Stimulated activated CD8-positive, alpha-beta memory T cell treated with anti-CD3 and anti-CD28 coated beads, Interleukin-7, amount 100 ng/mL, for 24 hours (primary cell): ENCODE measurements at places on chromosomes 16 and 17.

GRCh38 chr16:89395150-89396142, 94.9 kb downstream of the ANKRD11 start:
- DNase-seq = no peak

GRCh38 chr16:64809876-64810629, 311.8 kb downstream of the CDH11 start:
- no peak for DNase-seq

- DNase-seq = no peak
These were observed 4.6 kb downstream of the PTGES3L start for GRCh38 chr17:42975265-42975664.

DNA sequence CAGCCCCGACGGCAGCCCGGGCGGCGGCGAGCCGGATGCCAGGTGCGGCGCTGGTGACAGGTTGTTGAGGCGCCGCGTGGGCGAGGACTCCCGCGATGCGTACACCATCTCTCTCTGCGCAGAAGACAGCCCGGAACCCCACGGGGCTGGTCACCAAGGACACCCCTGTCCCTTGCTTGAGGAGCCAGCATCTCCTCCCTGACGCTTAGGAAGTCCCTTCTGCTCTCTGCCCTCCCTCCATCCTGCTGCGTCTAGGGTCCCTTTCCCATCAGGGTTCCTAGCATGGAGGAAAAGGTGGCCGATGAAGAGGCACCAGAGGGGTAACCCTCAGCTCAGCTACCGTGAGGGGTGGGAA, 43.6 kb downstream of the SRCIN1 start:
- DNase-seq = no peak

DNA sequence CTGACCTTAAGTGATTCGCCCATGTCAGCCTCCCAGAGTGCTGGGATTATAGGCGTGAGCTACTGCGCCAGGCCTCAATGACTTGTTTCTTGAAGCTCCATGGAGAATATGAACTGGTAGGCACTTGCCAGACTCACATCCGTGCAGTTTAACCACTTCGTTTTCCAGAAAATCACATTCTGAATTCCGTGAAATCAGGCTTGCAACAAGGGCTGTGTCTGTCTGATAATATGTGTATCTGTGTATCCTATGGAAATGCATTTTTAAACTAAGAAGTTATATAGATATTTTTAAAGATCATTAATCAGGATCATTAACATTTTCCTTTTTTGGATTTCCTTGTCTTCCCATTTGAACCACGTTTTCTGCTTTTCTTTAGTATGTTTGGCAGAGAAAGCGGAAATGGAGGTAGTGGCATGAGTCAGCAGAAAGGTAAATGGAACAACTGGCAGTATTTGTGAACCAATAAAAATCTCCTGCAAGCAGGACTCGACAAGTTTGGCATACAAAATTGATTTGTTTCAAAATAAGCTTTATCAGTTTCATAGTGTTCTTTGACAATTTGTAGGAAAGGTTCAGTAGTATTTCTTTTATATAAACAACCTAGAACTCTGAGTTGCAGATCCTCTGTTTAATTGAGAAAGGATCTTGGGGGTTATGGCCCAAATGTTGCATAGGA, 33.0 kb downstream of the USP10 start:
- DNase-seq = no peak

DNA sequence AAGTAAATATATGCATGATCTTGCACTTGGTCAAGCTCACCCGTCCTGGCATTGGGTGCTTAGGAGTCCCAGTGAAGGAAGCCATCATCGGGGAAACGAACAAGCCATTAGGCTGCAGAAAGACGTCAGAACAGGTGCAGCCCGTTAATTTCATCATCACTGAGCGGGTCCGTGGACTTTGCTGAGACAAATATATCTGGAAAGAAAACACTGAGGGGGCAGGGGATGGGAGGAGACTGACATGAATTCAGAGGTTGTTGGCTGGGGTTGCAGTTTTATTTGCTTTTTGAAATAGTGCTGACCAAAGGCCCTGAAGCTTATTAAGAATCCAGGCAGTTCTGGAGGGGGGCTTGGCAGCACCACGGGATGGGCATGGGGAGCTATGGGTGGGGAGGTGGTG, 207.2 kb downstream of the ENGASE start:
- DNase-seq = no peak

DNA sequence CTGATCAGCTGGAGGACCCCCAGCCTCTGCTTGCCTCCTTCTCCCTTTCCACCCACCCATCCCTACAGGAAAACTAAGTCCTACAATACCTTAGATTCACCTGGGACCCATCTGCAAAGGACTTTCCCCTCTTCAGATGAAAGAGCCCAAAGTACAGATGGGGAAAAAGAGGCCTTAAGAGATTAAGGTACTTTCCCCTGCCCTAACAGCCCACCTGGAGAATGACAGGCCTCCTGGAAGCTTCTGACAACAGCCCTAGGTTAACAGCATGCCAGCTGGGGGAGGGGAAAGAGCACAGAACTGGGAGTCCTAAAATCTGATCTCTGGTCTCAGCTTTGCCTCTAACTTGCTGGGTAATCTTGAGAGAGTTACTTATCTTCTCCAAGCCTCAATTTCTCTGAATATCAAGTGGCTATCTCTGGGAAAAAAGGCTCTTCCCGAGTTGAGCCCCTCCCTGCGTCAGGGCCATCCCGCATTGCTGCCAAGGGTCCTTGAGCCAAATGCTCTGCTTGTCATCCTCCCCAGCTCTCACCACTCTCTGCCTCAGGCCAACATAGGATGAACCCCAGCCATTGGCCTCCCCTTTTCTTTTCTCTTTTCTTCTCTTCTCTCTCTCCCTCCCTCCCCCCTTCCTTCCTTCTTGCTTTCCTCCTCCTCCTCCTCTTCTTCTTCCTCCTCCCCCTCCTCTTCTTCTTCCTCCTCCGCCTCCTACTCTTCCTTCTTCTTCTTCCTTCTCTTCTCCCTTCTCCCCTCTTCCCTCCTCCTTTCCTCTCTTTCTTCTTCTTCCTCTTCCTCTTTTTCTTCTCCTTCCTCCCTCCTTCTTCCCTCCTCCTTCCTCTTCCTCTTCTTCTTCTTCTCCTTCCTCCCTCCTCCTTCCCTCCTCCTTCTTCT, 22.5 kb upstream of the SP6 start:
- DNase-seq = no peak

DNA sequence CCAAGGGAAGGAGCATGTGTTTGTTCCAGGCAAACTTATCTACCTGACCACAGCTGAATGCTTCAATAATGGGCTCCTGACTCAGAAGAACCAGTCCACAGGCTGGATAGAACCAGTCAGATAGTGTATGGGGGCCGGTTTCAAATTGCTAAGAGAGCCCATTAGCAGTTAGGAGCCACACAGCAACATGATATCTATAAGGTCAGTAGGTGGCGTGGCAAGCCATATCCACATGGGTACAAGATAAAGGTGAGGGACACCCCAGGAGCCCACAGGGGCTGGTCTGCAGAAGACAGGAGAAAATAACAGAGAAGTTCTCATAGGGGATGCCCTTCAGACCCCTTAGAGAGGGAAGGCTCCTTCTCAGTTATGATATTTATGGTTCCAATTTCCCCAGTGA, 31.6 kb upstream of the CDRT15 start:
- DNase-seq = no peak

GRCh38 chr17:76354317-76354729, 607 bp upstream of the PRPSAP1 start:
- DNase-seq = no peak

DNA sequence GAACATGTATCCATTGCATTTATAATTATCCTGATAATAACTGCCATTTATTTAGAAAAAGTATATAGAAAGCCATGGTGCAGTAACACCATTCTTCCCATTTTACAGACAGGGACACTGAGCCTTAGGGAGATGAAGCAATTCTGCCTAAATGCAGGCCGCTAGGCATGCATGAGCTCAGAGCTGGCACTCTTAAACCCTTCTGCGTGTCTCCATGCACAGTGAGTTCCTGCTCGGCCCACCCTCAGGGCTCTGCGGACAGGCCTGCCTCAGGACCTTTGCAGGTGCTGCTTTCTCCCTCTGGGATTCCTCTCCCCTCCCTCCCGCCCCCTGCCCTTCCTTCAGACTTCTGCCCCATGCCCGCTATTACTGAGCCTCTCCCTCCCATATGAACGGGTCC, 54.3 kb upstream of the WSB1 start:
- no peak for DNase-seq

GRCh38 chr16:55678161-55678821, 22.5 kb downstream of the SLC6A2 start:
- DNase-seq = no peak

GRCh38 chr17:4516735-4517134, 18.1 kb downstream of the SPNS2 start:
- DNase-seq = no peak

GRCh38 chr16:70746040-70746707, 54.8 kb downstream of the VAC14 start:
- no peak for DNase-seq

DNA sequence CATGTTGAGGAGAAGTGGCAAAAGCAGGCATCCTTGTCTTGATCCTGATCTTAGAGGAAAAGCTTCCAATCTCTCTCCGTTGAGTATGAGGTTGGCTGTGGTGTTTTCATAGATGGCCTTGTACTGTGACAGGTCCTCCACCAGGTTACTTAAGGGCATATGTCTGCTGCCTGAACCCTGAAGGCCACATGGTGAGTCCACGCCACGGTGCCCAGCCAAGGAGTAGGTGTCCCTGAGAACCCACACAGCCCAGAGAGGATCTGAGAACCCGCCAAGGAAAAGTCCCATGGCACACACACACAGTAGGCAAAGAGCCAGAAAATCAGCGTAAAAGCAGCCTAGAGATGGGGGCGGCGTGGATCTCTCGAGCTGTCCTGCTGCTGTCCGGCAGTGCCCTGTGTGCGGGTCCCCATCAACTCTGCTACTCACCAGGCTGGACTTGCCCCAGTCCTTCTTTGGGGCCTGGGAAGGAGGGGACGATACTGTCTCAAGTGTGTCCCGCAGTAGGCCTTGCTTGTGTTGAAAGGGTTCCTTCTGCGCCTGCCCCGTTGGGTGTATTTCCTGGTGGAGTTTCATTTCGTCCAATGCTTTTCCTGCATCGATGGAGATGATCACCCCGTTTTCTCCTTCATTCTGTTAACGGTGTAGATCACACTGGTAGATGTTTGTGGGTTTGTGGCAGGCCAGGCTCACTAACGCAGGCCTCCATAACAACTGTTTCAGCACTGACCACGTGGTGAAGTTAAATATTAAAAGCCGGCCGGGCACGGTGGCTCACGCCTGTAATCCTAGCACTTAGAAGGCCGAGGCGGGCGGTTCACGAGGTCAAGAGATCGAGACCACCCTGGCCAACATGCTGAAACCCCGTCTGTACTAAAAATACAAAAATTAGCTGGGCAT, 90.8 kb upstream of the DNAH17 start:
- DNase-seq = no peak

DNA sequence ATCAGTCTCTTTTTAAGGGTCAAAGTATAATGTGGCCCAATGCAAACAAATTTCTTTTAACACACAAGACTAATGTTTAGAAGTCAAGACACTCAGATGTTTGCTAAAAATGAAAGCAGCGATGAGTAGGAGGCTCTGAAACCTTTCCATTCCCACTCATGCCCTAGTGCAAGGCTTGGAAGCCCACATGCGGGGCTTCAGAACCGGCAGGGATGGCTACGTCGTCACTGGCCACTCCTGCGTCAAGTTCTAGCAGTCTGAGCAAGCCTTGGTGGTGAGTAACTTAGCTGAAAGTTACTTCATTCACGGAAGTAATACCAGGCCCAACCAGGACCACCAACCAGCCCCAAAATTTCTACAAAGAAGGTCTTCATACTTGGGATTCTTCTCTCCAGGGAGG, 14.8 kb upstream of the TMED6 start:
- no peak for DNase-seq

DNA sequence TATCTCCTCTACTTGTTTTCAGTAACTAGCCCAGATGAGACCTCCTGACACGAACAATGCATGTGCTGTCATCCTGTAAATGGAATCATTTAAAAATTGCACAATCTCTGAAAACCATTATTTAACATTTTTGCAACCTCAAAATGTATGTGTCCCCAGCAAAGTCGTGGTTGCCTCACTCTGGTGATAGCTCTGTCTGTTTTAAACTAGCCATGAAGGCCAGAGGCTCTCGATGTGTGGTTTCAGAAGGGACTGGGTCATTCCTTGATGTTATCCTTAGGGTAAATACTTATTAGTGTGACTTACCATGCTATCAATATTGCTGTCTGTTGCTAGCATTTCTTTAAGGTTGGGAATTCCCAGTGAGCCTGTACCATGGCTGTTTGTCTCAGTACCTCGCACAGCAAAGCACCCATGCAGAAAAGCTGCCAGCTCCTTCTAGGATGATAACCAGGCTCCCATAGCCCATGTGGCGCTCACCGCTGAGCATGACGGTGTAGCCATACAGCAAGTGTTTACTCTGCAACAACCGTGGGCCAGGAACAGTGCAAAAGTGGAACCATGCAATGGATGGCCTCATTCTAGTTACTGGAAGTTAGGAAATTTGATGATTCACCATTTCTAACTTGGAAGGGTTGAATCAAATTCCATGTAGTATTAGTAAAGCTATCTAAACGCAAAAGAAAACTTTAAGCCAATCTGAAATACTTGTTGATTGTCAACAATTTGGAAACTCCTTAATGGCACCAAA, 2.9 kb upstream of the PGS1 start:
- no peak for DNase-seq

GRCh38 chr17:75048249-75048878, 1.3 kb downstream of the KCTD2 start:
- no peak for DNase-seq

- no peak for DNase-seq
These were observed 36.1 kb upstream of the CMIP start for GRCh38 chr16:81408409-81408950.

DNA sequence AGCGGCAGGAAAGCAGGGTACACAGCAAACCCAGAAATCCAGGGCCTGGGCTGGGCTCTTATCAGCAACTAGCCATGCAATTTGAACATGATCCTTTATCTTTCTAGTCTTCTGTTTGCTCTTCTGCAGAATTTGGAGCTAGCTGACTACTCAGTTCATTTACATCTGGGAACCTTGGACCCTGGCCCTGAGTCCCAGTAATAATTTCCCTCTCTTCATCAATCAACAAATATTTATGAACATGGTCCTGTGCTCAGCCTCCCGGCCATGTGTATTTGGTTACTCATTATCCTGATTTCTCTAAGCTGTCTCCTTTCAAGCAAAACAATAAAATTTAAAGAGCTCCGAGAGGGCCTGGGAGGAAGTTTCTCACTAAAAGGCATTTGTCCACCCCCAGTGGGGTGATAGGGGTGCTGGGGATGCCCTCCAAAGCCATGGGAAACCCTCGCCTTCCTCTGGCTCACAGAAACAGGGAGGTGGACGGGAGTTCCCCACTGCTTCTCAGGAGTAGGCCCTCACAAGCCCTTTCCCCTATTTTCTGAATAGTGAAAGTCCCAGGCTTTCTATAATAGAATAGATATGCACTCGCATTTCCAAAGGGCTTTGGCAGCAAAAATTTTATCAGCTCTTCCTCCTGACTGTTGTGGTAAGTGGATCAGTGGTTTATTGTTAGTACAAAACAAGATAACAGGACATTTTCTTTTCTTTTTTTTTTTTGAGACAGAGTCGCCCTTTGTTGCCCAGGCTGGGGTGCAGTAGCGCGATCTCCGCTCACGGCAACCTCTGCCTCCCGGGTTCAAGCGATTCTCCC, 6.9 kb upstream of the WDR59 start:
- no peak for DNase-seq

- DNase-seq = no peak
These were observed 66.5 kb downstream of the RBFOX3 start for GRCh38 chr17:79544142-79544914.

- no peak for DNase-seq
These were observed 9.5 kb downstream of the TBC1D26 start for GRCh38 chr17:15741624-15742023.
